ENCODE measurements at places on chromosomes 12 and 14.

GRCh38 chr12:16604596-16605252 lies 1.2 kb downstream of the LMO3 start:
- DNase-seq = no peak

GRCh38 chr12:85523197-85523596 lies 243.2 kb downstream of the ALX1 start:
- DNase-seq = no peak

GRCh38 chr14:65940056-65940735 lies 527.7 kb downstream of the FUT8 start:
- DNase-seq = no peak

DNA sequence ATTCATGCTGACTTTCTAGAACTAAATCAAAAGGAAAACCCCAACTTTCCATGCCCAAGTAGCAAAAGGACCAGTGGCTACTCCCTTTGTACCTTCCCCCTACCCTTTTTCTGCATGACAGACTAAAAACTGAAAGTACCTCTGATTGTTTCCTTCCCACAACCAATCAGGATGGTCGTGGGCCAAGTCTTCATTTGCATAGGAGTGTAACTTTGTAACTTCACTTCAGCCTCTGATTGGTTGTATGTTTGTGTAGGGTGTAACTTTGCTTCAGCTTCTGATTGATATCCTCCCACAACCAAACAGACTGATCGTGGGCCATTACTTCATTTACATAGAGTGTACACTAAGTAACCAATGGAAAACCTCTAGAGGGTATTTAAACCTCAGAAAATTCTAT lies 96.5 kb downstream of the DENND5B start:
- no peak for DNase-seq

GRCh38 chr12:14573118-14573517 lies 5.4 kb upstream of the PLBD1 start:
- no peak for DNase-seq

DNA sequence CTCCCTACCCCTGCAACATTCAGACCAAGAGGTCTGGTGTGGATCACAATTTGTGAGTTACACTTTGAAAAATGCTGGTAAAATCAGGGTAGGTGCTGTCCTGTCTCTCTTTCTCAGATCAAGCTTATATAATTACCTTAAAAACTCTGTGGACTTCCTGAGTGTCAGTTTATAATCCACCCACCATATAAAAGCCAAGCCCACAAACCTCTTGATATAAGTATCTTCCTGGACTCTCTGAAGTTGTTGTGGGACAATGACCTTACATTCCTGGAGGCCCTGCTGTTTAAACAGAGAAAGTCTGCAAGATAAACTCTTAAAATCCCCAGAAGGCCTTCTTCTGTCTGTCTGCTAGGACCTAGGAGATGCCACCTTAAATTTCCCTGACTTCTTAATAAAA lies 11.4 kb upstream of the KTN1 start:
- no peak for DNase-seq

DNA sequence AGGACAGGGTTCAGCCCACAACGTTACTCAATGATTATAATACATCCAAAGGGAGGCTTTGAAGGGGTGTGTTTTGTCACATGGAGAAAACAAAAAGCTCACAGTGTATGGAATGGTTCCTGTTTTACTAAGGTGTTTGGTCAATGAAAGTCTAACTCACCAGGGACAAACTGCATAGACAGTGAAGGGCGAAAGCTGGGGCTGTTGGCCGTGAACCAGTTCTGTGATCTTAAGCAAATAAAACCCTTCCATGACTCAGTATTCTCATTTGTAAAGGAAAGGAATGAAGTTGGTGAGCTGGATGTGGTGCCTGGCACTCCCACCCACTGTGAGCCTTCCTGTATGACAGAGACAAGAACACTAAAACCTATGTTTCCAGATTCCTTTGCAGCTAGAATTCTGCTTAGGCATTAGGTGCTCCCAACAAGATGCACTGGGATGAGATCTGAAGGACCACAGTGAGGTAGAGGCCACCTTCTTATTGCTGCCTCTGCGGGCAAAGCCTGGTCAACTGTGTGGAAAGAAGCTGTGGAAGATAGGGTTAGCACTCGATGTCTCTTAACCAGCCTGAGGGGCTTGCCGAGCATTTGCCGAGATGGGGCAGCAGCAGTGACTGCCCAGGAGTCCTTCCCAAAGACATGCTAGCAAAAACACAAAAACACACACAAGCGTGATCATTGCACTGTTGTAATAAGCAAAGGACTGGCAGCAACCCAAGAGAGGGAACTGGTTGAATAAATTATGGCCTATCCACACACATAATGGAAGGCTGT lies 48.5 kb downstream of the VCPKMT start:
- peak; percentile 38 for DNase-seq

DNA sequence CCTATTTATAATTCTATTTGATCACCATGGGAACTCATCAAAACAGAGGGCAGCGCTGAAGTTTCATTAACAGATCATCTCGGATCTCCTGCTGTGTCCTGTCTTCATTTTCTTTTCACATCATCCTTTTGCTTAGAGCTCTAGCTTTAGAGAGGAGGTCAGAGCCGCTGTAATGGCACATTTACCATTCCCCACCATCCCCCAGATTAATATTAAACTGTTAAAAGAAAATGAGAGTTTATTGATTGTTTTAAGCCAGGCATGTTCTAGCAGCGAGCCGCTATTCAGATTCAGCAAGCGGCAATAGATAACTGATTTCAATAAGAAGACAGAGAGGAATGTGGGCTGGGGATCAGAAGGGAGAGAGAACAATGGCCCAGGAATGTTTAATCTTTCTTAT lies 308.8 kb downstream of the EGLN3 start:
- DNase-seq = no peak

- DNase-seq = no peak
Measured at GRCh38 chr12:111435661-111436201, 30.0 kb downstream of the SH2B3 start.

DNA sequence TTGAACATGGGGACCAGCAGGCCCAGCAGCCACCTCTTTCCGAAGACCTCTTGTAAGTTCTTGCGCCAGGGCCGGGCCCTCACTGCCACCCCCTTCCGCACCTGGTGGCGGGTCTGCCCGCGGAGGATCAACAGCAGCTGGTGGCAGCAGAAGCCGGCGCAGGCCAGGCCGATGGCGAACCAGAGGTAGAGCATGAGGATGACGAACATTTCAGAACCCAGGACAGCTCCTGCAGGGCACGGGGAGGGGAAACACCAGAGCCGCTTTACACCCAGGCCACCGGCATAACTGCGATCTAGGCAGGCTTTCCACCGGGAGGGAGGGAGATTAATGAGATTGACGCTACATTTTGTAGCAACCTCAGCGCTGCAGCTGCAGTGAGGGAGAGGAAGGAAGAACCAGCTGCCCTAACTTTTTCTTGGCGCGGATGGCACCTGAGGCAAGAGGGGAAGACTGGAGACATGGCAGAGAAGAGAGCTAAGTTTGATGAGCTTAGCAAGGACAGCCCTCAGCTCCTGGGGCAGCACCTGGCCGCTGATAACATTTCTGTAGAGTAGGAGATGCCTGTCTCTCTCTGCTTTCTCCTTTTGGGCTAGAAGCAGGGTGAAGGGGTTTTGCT lies 7.8 kb downstream of the ZDHHC22 start:
- peak; percentile 61 for DNase-seq
